C1 segment of cervical spinal cord (tissue), 14 donors: ENCODE measurements at places on chromosomes 4 and X.
A peak's percentile ranks its signal among the peaks of the same experiment; 100 is the strongest.

- no peak for DNase-seq
Observed at GRCh38 chr4:48337731-48338130, 3.6 kb upstream of the SLAIN2 start.

DNA sequence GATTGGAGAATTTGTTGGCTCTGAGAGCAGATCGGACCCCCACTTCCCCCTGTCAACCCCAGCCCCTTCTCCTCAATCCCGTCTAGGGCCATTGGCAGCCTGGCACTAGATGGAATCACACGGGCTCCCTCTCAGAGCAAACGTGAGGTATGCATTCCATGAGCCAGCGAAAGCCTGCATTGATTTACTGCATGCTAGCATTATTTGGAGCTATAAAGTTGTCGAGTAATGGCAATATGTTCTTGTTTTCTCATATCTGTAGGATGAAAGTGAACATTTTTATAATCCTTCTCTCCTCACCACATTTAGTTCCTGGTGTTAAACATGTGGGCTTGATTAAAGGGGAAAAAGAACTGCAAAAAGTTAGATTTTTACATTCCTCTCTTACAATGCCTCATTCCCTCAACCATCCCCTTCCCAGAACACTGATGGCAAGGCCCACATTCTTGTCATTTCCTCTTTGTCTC lies 159.2 kb downstream of the SPRY1 start:
- DNase-seq: no peak

DNA sequence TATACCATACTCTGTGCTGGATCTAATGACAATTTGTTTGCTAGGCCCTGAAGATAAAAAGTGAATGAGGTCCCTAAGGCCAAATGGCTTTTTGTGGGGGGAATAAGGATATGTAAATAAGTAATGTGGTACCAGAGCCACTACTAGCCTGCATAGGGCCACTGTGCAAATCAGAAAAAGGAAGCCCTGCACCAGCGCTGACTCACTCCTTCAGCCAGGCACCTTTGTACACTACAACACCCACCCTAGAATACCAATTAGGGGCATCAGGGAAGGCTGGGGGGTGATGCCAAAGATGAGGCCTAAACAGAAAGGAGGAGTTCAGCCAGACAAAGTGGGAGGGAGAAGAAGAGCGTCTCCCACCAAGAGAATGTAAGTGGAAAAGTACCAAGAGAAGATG lies 122.2 kb downstream of the CAMK2D start:
- DNase-seq: no peak

DNA sequence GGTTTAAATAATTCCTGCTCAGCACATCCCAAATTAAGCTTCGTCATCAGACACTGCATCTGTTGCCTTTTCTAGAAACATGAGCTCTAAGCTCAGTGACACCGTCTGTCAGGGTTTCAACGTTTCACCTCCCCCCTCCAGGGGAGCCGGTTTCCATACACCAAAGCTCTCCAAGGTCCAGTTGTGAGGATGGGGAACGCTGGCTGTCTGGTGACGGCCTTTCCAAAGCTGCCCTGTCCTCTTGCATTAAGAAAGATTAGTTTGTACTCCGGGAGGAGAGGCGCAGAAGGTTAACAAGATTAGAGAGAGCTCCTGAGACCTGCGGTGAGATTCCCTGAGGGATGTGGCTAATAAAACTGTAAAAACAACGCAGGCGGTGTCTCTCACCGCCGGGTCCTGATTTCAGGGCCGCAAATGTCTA lies 43.2 kb downstream of the ASMT start:
- DNase-seq: no peak

DNA sequence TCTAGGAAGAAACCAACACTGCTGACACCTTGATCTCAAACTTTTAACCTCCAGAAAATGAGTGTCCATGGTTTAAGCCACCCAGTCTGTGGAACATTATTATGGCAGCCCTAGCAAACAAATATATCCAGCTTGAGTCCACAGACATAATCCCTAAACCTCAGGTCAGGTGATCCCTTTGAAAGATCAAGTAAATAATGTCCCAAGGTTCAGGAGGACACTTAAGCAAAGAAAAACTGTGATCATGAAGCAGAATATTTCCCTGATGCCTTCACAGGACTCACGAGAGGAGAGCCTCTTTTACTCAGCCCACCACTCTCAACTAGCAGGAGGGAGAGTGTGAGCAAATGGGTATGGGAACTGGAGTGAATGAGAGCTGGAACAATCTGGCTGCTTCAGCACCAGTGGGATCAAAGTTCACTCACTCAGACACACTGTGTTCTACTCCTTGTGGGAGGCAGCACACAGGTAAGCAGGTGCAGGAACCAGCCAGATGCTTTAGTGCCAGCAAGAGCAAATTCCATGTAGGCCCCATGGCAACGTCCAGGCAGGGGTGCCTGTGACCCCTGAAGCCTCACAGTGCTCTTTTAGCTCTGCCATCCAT lies 608.4 kb downstream of the RAB28 start:
- no peak for DNase-seq

GRCh38 chr4:56007154-56007553 lies 58.4 kb downstream of the CEP135 start:
- DNase-seq: no peak

- no peak for DNase-seq
Observed at GRCh38 chr4:127229855-127230608, 402.7 kb upstream of the INTU start.

GRCh38 chr4:145557720-145558119 lies 61.5 kb upstream of the MMAA start:
- DNase-seq: peak; percentile 33

DNA sequence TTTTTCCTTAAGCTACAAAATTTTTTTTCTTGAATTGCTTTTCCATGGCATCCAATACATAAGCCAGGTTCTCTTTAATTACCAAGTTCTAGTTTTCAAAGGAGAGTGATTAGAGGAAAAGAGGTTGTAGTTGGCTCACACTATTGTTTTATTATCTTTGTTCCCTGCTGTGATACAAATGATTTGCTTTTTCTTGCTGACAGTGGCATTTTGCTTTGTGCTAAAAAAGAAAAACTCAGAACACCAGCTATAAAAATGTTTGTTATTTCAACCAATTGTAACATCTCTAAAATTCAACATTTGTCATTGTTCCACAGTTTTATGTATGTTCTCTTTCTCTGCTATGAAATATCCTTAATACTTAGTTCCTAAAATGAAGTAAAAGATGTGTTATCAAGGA lies 1817.2 kb downstream of the STIM2 start:
- DNase-seq: no peak

DNA sequence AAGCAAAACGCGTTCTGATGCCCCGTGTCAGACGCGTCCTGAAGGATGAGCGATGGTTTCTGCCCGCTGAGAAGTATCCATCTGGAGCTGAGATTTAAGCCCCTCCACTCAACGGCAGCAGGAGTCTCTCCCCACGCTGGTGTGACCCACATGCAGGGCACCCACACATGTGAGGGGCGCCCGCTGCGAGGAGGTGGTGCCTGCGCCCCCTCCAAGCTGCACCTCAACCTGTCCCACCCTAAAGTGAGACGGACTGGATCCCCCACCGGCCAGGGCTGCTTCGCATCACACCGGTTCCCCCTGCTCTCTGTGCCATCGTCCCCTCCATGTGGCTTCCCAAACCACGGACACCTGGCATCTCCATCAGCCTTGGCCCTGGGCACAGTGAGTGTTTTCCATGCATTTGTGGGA lies 4.5 kb upstream of the PDE6B start:
- DNase-seq: no peak

- DNase-seq: peak; percentile 55
Observed at GRCh38 chrX:55489314-55490009, at the start of gene USP51. TSS of gene USP51 (minus strand) at chrX:55489848. CDS start at chrX:55488939, 909 bp downstream.

- DNase-seq: no peak
Observed at GRCh38 chr4:19936476-19936875, 315.2 kb upstream of the SLIT2 start.

GRCh38 chr4:149997881-149998421 lies 80.3 kb upstream of the DCLK2 start:
- DNase-seq: no peak

GRCh38 chr4:128961405-128961804 lies 131.9 kb downstream of the SCLT1 start:
- no peak for DNase-seq

- no peak for DNase-seq
Observed at GRCh38 chr4:174420316-174420715, 102.0 kb downstream of the HPGD start.

DNA sequence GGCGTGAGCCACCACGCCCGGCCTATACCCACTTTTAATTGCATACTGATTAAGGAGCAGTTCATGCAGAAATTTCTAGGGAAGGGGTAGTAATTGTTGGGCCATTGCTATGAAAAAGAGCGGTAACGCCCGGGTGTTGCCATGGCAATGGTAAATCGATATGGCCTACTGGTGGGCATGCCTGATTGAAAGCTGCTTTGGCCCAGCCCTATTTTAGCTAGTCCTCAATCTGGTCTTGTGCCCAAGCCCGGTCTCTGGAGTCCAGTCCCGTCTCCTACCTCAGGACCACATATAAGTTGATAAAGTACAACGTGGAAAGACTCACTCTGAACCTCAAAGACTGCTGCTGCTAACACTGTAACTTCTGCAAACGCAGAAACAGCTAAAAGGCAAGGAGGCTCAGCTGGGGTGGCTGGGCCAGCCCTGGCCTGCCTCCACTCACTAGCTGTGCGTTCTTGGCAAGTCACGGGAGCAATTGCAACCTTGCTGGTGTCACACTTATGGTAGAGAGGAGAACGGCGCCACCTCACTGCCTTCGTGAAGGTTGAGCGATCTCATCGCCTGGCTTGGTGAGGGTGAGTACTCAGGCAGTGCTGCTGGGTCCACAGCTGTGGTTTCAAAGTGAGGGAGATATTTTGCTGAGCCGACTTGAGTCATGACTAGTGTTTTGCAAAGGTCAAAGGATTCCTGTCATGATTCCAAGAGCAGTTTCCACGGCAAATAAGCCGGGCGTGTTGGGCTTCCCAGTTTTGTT lies 57.0 kb upstream of the GRPEL1 start:
- DNase-seq: no peak

GRCh38 chr4:115515772-115516171 lies 402.4 kb upstream of the NDST4 start:
- no peak for DNase-seq

DNA sequence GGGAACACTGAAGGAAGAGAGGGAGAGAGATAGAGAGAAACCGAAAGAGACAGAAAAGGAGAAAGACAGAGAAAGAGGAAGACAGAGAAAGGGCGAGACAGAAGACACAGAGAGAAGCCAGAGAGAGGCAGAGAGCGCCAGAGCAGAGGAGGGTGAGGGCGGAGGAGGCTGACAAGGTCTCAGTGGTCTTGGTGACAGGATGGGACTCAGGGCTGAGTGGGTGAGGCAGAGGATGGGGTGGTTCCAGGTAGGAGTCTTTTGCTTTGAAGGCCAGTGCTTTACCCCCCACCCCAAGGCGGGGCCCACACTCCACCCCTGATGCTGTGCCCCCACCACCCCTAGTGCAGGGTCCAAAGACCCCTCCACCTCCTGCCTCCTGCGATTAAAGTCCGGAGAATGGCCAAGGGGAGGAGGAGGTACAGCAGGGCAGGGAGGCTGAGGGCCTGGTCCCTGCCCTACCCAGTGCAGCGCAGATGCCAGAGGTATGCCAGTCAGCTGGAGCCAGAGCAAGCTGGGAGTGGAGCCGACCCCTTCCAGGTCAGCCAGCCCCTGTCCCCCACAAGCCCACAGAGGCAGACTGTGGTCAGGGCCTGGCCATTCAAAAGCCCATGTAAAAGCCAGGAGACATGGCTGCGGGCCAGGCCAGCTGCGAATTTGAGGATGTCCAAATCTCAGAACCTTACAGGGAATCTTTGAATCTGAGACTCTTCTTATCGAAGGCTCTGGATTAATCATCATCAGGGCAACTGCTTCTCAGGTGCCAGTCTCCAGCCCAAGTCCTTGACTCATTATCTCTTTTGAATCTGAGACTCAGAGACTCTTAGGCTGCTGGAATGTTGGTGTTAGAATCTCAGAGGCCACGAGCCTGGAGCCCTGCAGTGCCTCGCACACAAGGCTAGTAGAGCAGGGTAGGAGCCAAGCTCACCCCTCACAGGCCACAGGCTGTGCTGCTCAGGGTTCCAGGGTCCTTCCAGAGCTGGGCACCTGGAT lies 758 bp downstream of the IQSEC2 start:
- DNase-seq: no peak

GRCh38 chr4:176921256-176921655 lies 128.5 kb upstream of the VEGFC start:
- DNase-seq: no peak

DNA sequence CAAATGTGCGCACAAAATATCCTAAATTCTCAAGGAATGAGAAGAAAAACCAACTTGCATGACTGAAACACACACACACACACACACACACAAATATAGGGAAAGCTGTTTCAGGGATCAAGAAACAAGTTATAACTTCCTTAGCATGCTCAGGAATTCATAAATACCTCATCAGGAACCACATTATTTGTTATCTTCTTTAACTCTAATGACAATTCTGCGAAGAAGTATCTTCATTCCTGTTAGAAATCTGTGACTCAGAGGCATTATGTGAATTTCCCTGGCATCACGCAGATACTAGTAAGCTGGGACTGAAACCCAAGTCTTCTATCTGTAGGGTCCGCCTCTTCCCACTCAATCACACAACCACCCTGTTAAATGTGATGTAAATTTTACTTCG lies 30.3 kb downstream of the TMPRSS11A start:
- no peak for DNase-seq

- DNase-seq: no peak
Observed at GRCh38 chr4:74444891-74445642, at the start of gene AREG. TSS of gene AREG (plus strand) at chr4:74445136. CDS start at chr4:74445346, 210 bp downstream.

DNA sequence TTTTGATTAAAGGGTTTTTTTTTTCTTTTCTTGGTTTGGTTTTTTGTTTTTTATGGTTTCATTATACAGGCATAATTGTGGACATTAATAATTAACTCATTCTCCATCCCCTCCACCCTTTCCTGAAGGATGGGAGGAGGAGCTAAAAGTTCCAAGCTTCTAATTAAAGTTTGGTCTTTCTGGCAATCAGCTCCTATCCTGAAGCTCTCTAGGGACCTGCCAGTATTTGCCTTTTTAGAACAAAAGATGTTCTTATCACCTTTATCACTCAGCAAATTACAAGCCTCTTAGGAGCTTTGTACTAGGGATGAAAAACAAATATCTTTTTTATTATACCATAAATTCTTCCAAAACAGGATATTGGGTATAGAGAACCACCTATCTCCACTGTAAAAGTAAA lies 589.8 kb downstream of the PDHA2 start:
- DNase-seq: no peak

DNA sequence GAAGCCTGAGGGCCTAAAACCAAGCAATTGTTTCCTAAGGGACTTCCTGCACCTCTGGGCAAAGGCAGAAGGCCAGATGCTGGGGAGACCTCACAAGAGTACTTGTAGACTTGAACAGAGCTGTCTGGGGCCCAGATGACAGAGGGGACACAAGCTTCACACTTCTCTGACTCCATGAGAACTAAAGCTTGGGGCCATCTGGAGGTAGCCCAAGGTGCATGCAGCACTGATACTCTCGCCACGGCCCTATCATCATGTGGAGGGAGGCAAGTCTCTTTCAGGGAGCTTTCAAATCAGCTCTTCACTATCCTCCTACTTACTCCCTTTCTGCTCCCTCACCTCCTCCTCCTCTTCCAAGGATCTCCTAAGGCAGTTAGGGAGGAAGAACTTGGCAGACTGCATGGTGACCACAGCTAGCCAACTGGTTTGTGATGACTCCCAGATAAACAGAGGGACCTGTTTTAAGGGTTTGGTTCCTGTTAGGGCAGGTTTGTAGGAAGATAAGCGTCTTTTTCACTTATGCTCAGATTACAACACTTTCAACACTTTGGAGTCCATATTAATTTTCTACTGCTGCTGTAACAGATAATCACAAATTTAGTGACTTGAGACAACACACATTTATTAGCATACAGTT lies 23.8 kb downstream of the MSL3 start:
- no peak for DNase-seq

GRCh38 chrX:111095974-111096895 lies at the start of gene PAK3:
TSS of gene PAK3 (plus strand) at chrX:111096191. CDS start at chrX:111123104, 26,913 bp downstream.
- DNase-seq: no peak
